ENCODE measurements at places on chromosomes 7 and 10. TPM values are rescaled to one million over a fixed set of nuclear protein-coding genes. Genes with fewer than 3 reads are reported as not detected.

The HERC4 gene
- total RNA-seq = 27.9 TPM

The AKR1C8 gene
- total RNA-seq = 0.16 TPM

The CDK6 gene
- 13.5 TPM for total RNA-seq

The PRSS37 gene
- not detected for total RNA-seq

The AKR1D1 gene
- 0.18 TPM for total RNA-seq

The ASB10 gene
- not detected for total RNA-seq

The PLCE1 gene
- 6.6 TPM for total RNA-seq

The SEMA4G gene
- total RNA-seq = 9.3 TPM

The FAM24B gene
- total RNA-seq = 14.8 TPM

The OR6B1 gene
- not detected for total RNA-seq
